ENCODE measurements at places on chromosomes 16 and 17. TPM values are rescaled to one million over a fixed set of nuclear protein-coding genes. Genes with fewer than 3 reads are reported as not detected.

Gene KRTAP16-1
- total RNA-seq, result not detected

Gene ATP2C2
- not detected for total RNA-seq

Gene WFDC1
- total RNA-seq, result 0.40 TPM

Gene PGP
- 35.9 TPM for total RNA-seq

Gene BEAN1
- total RNA-seq, result not detected

Gene SYNGR3
- total RNA-seq, result not detected

Gene C1QTNF1
- 10.5 TPM for total RNA-seq

Gene SENP3
- total RNA-seq, result 24.0 TPM

Gene MED9
- 29.6 TPM for total RNA-seq

Gene NRN1L
- 0.77 TPM for total RNA-seq

Gene SBK1
- total RNA-seq, result 5.5 TPM

Gene MYH3
- total RNA-seq, result 261 TPM

Gene FOXF1
- 0.06 TPM for total RNA-seq

Gene SLC25A11
- total RNA-seq, result 180 TPM

Gene CX3CL1
- total RNA-seq, result 3.8 TPM

Gene KRT28
- total RNA-seq, result not detected

Gene PRR35
- not detected for total RNA-seq

Gene TLCD1
- 0.88 TPM for total RNA-seq

Gene YWHAE
- 820 TPM for total RNA-seq

Gene TBKBP1
- 17.5 TPM for total RNA-seq

Gene PKMYT1
- total RNA-seq, result 0.53 TPM

Gene KRTAP3-2
- total RNA-seq, result not detected

Gene SPATA22
- total RNA-seq, result 0.54 TPM

Gene CAVIN1
- total RNA-seq, result 151 TPM

Gene AANAT
- total RNA-seq, result not detected

Gene HSF4
- 97.3 TPM for total RNA-seq

Gene PNMT
- total RNA-seq, result 14.9 TPM

Gene TMC5
- not detected for total RNA-seq

Gene TNFRSF12A
- total RNA-seq, result 181 TPM

Gene GGA3
- total RNA-seq, result 30.6 TPM

Gene SLC5A11
- 0.21 TPM for total RNA-seq

Gene CES5A
- total RNA-seq, result not detected

Gene FOXN1
- total RNA-seq, result not detected

Gene KRT9
- not detected for total RNA-seq

Gene TXNL4B
- total RNA-seq, result 13.1 TPM
